ENCODE measurements at places on chromosomes 13 and 19. TPM values are rescaled to one million over a fixed set of nuclear protein-coding genes. Genes with fewer than 3 reads are reported as not detected.

DAND5 gene
- polyA plus RNA-seq, result not detected

ZC3H13 gene
- 5.3 TPM for polyA plus RNA-seq

MYO1F gene
- 707 TPM for polyA plus RNA-seq

SIGLECL1 gene
- not detected for polyA plus RNA-seq

NKPD1 gene
- not detected for polyA plus RNA-seq

ZIC2 gene
- polyA plus RNA-seq, result not detected

LGALS13 gene
- not detected for polyA plus RNA-seq

ZNF540 gene
- polyA plus RNA-seq, result not detected

PRR12 gene
- polyA plus RNA-seq, result 3.3 TPM

CD209 gene
- polyA plus RNA-seq, result 1.8 TPM

LACC1 gene
- 3.2 TPM for polyA plus RNA-seq

ANKLE1 gene
- 2.2 TPM for polyA plus RNA-seq

GPC5 gene
- not detected for polyA plus RNA-seq

CGB2 gene
- polyA plus RNA-seq, result not detected

C5AR2 gene
- polyA plus RNA-seq, result 2.4 TPM

NEK5 gene
- polyA plus RNA-seq, result not detected
